ENCODE measurements at places on chromosomes 1 and 21.

- DNase-seq, result no peak
Measured at GRCh38 chr1:228043281-228043848, 36.6 kb downstream of the WNT3A start.

DNA sequence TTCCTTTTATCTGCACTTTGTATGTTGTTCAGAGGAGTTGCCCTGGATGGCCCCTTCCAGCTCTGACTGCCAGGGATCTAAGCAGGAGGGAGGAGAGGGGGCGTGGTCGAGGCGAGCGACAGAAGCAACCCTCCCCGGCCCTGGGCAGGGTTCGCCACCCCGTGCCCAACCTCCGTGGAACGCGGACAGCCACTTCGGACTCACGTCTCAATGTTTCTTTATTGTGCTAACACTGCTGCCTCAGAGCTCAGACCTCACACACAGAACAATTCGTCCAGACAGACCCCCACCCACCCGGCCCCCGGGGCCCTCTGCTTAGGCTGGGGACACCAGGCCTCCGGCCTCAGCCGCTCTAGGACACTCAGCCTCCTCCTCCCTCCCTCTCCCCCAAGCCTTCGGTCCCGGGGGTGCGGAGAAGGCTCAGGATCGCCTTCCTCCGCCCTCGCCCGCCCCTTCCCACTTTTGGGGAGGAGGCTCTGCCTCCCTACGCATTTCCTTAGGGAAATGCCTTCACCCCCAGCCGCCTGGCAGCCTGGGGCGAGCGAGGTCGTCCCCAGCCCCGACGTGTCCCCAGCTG lies 8.3 kb downstream of the VSIG8 start:
- DNase-seq, result peak; percentile 23

GRCh38 chr21:35026153-35026500 lies 23.0 kb downstream of the RUNX1 start:
- DNase-seq, result no peak

GRCh38 chr1:33143176-33143575 lies 38.7 kb downstream of the TRIM62 start:
- no peak for DNase-seq

DNA sequence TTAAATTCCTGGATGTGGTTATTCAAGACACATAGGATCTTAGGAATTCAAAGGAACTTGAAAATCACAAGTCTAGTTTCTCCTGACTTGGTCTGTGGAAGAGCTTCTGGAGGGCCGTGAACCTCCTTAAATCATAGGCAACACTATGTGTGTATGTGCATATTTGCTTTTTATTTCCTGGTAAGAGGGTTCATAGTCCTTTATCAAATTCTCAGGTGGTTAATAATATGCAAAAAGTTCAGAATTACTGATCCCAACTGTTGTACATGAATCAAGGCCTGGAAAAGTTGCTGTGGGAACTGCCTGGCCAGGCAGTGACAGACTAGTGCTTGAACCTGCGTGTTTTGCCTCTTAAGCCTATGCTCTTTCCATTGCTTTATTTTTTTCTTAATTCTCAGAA lies 12.9 kb downstream of the MTR start:
- DNase-seq, result no peak

DNA sequence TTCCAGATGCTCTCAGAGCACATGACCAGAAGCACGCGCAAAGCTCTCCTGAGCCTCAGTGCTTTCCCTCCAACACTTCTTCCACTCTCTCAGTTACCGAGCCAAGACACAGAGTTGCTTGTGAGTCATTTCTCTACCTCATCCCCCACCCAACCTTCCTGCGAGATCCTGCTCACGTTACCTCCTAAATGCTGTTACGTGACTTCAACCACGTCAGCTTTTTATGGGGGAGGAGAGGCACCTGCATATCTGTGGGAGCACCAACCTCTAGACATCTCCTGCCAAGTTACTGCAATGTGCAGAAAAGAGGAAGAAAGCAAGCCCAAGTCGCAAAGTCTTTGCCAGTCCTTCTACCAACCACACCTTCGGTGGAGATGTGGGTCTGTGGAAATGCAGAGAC lies 27.2 kb upstream of the ERG start:
- no peak for DNase-seq

- no peak for DNase-seq
Measured at GRCh38 chr1:24414775-24415333, 748 bp upstream of the NIPAL3 start.

DNA sequence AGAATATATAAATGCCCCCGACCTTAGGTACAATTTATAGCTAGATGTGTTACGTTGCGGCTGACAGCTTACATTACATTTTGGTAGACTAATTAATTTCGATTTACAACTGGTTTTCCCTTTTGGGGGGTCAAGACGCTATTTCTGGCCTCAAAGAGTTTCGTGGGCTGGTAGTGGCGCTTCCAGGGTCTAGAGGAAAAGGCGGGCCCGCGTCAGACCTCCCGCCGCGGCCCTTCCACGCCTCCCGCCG lies 391 bp downstream of the IFT25 start:
- DNase-seq, result no peak

DNA sequence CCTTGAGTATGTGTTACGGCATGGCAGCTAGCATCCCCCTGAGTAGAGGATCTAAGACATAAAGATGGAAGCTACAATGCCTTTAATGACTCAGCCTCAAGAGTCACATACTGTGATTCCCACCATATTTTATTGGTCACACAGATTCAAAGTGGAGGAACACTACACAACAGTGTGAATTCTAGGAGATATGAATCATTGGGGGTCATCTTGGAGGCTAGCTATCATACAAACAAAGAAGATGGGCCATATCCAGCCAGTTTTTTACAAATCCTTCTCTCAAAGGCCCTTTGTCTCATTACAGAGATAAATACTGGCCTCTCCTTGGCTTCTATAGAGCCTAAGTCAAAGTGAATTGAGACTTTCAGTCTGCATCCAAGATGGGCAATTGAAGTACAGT lies 177.0 kb downstream of the TBX15 start:
- DNase-seq, result no peak

- DNase-seq, result no peak
Measured at GRCh38 chr1:199308349-199308846, 669.6 kb downstream of the PTPRC start.

- no peak for DNase-seq
Measured at GRCh38 chr1:31198150-31198549, 41.5 kb downstream of the NKAIN1 start.

DNA sequence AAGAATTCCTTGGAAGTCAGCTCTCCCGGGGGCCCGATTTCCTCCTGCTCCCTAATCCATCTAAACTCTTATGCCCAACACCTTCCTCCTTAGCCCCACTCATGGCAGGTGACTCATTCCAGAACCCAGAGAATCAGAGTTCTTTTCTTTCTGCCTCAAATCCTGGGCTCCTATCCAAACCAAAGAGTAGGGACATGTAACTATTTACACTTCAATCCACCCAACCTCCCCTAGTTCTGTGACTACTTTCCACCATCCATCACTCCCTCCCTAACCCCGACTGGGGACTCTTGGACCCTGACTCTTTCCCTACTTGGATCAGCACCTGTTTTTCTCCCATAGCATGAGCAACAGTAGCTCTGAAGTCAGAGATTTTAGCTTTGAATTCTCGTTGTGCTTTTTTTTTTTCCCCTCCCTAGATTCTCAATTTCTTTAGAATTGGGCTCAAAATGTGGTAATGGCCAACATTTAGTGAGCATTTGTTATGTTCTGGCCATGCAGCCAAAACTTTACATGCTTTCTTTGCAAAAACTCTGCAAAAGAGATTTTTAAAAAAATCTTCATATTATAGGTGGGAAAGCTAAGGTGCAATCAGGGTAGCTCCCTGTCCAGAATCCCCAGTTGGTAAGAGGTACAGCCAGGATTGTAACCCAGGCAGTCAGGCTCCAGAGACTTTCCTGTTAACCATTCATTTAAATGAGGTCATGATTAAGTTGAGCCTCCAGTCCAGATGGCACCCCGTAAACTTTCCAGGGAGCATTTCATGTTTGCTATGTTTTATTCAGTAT lies 7.5 kb upstream of the CYP4A11 start:
- no peak for DNase-seq

DNA sequence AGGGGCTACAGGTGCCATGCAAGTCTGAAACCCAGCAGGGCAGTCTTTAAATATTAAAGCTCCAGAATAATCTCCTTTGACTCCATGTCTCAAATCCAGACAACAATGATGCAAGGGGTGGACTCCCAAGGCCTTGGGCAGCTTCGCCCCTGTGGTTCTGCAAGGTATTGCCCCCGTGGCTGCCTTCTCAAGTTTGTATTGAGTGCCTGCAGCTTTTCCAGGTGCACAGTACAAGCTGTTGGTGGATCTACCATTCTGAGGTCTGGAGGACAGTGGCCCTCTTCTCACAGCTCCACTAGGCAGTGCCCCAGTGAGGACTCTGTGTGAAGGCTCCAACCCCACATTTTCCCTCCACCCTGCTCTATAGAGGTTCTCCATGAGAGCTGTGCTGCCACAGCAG lies 3.7 kb upstream of the MROH9 start:
- DNase-seq, result no peak

DNA sequence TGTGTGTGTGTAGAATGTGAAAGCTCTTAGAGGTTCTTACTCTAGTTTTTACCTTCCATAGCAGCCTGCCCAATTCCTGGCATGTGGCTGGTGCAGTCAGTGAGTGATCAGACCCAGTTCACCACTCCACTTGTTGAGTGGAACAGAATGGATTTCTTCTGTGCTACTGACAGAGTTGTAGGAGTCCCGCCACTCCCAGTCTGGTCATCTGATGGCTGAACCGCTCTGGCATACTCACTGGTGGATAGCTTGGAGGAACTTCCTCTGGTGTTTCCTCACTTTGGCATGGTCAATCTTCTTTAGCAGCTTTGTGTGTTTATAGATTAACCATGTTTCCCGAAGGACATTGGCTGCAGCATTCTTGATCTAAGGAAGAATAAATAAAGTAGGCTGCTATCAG lies 106.7 kb upstream of the ADAR start:
- DNase-seq, result peak; percentile 12

GRCh38 chr1:6183520-6183989 lies 3.4 kb upstream of the CHD5 start:
- no peak for DNase-seq

- no peak for DNase-seq
Measured at GRCh38 chr21:34819357-34819999, 150.7 kb downstream of the CLIC6 start.

GRCh38 chr1:87428367-87428766 lies 99.7 kb downstream of the LMO4 start:
- DNase-seq, result no peak

DNA sequence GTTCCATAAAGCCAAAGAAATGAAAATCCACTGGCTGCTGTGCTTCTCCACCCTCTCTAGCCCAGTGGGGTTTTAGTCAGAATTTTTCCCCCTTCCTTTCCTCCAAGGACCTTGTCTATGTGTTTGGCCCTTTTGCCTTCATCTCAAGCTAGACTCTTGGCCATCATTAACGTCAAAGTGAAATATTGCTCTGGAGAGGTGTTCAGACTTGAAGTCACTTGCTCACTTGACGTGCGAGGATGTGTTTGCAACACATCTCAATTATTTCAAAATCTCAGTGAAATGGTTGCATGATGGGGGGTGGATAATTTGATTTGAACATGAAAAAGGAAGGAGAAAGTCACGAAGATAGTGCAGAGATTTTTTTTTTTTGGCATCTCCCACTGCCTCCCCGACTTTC lies 13.6 kb downstream of the EVA1C start:
- DNase-seq, result no peak

DNA sequence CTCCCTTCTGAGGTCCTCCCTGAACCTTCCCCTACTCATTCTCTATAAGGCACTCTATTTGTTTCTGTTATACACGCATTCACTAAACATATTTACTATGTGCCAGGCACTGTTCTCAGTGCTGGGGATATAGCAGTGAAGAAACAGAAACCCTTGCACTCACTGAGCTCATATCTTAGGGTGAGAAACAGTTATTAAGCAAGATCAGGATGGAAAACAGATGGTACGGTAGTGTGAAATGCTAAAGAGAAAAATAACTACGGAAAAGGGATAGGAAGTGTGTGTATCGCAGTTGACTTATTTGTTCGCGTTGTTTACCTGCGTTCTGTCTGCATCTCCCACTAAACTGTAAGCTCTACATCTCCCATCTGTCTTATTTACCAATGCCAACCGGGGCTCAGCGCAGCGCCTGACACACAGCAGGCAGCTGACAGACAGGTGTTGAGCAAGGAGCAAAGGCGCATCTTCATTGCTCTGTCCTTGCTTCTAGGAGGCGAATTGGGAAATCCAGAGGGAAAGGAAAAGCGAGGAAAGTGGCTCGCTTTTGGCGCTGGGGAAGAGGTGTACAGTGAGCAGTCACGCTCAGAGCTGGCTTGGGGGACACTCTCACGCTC lies 572 bp downstream of the CYB5RL start:
- DNase-seq, result peak; percentile 32

DNA sequence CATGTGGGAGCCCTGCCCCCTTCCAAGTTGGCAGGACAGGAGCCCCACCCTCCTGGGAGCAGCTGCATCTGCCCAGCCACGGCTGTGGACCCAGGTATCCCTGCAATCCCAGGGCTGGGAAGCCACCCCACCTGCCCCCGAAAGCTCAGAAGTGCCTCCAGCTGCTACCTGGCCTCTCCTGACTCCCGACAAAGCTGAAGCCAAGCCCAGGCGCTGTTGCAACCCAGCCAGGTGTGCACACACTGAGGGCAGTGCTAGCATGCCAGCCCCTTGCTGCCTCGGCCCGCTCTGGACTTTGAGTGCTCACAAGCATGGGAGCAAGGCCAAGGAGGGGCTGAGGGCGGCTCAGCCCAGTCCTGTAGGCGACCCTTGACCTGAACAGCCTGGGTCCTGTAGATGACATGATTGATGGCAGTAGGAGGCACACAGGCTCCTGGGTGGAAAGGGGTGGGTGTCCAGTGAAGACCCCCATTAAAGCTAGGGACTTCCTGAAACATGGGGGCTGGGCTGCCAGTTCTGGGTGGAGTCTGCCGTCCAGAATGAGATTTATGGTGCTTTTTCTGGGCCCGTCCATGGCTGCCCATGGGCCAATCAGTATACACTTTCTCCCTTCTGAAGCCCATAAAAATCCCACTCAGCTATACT lies 2.8 kb upstream of the SSU72 start:
- DNase-seq, result no peak

DNA sequence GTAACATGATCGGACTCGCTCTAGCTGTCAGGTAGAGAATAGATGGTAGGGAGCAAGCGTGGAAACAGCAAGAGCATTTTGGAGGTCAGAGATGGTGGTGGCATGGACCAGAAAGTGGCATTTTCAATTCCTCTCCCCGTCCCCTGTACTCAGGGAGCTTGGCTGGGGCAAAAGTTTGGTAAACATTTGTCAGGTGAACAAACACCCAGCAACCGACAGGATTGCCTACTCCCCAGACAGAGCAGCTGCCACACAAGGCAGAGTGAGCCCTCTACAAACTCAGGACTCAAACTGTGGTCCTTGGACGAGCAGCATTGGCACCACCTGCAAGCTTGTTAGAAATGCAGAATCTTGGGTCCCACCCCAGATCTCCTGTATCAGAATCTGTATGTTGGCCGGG lies 14.3 kb downstream of the PTAFR start:
- DNase-seq, result no peak

DNA sequence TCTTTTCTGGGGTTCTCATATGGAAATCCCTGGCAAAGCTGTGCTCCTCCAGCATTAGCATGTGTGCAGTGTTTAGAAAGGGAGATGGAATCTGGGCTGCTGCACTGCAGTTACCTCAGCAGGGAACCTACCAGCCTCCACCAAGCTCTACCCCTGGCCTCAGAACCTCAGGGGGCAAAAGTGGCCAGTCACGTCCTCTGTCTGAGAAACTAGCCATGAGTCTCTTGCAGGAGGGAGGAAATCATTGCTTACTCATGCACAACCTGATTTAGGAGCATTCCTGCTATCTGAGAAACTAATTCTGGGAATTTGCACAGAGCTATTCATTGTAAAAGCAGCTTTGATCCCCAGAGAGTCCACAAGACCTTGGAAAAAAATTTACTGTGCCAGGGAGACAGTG lies 80.6 kb upstream of the IPO9 start:
- no peak for DNase-seq

Data from B cell (primary cell).